Stimulated activated naive CD4-positive, alpha-beta T cell treated with Interleukin-2 at 50 U/mL for 16 hours (primary cell): ENCODE measurements at places on chromosomes 5 and 9.

DNA sequence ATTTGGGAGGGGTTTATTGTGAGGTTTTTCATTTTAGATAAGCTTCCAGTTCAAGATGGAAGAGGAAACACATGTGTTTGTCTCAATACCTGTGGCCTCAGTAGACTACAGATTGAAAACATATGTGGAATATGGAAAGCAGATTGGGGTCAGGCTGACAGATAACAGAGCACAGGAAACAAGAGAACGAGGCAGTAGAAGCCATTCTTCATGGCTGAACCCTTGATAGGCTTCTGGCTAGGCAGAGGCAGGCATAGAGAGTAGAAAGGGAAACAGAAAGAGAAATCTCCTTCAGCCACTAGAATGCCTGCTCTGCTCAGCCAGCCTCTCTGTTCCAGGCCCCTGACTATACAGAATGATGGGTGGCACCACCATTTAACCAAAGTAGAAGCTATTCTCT lies 152.5 kb downstream of the MUSK start:
- DNase-seq, result no peak

DNA sequence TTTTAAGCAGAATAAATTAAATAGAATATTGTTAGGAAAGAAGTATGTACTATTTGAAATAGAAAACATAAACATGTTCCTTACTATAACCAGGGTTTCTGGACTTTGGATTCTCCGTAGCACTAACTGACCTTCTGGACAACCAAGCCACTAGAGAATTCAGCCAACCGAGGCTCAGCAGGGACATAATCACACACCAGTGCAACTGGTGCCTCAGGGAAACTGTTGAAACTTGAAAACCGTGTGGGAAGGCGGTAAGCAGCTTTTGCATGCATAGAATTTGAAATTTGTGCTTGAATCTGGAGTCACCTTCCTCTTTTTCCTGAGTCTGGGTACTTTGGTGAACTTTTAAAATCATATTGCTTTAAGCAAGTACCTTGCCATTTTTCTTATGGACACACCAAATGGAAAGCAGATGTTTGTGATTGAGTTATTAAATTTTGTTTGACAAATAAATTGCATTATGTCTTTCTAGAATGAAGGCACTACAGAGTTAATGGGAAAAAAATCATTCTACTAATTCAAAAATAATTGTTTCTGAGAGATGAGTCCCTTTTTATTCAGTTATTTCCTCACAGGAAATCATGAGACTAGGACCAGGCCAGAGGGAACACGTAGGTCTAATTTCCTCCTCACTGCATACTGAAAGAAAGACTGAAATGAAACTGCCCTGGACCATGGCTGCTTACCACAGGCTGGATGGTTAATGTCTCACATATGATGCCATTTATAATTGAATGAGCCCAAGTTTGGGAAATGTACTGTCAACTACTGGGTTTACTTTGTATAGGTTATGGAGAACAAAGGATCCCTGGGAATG lies 20.6 kb upstream of the SCAMP1 start:
- DNase-seq, result no peak

- DNase-seq, result no peak
Observed at GRCh38 chr9:123814496-123814895, 115.4 kb downstream of the DENND1A start.

DNA sequence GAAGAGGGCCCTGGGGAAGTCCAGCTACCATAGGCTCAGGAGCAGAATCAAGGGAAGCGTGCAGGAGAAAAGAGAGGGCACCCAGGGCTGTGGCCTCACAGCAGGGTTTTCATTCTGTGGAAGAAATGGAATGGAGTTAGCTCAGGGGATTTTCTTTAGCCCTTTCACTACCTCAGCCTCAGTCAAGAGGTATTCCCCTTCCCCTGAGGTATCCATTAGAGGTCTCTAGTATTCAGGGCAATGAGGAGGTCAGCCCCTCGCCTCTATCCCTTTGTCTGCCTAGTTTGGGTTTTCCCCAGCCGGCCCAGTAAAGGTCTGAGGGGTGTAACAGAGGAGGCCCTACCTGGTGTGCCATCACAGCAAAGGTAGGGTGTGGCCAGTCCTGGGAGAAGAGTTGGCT lies 21.5 kb downstream of the GFRA3 start:
- DNase-seq, result no peak

DNA sequence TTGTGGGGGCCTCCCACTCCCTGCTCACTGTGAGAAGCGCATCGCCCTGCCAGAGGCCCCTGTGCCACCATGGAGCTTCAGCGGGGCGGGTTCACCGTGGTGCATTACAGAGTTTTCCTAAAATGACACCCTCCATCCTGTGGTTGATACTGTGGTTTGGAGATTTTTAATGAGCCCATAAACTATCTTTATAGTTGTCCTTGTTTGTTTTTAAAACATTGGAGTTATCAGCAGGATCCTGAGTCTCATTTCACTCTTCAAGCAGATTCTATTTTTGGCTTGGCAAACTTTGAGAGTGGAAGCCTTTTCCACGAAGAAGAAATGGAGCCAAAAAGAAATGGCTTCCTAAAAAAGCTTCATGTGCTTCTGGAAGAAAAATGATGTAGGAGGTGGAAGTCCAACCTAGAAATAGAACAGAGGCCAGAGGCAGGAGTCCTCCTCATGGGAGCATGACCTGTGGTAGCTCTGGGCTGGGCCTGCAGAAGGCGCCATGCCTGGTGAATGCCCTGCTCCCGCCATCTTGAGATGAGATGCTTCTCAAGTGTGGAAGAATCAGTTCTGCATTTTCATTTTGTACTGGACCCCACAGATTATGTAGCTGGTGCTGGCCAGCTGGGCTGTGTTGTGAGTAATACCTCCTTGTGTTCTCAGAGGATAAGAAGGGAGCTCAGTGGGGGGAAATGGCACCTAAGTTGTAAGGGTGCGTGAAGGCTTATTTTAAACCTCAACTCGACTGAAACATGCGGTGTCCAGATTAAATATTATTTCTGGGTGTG lies 79.0 kb upstream of the RAI14 start:
- no peak for DNase-seq

GRCh38 chr5:148063861-148064260 lies at the start of gene SPINK5:
Gene SPINK5 (plus strand): TSS chr5:148063980. CDS start chr5:148064045, 65 bp downstream.
- no peak for DNase-seq

GRCh38 chr9:21710548-21711191 lies 91.8 kb upstream of the MTAP start:
- DNase-seq, result no peak

- no peak for DNase-seq
Observed at GRCh38 chr5:116153687-116154174, 68.9 kb downstream of the COMMD10 start.

- no peak for DNase-seq
Observed at GRCh38 chr9:73753171-73753570, 601.5 kb downstream of the ANXA1 start.

DNA sequence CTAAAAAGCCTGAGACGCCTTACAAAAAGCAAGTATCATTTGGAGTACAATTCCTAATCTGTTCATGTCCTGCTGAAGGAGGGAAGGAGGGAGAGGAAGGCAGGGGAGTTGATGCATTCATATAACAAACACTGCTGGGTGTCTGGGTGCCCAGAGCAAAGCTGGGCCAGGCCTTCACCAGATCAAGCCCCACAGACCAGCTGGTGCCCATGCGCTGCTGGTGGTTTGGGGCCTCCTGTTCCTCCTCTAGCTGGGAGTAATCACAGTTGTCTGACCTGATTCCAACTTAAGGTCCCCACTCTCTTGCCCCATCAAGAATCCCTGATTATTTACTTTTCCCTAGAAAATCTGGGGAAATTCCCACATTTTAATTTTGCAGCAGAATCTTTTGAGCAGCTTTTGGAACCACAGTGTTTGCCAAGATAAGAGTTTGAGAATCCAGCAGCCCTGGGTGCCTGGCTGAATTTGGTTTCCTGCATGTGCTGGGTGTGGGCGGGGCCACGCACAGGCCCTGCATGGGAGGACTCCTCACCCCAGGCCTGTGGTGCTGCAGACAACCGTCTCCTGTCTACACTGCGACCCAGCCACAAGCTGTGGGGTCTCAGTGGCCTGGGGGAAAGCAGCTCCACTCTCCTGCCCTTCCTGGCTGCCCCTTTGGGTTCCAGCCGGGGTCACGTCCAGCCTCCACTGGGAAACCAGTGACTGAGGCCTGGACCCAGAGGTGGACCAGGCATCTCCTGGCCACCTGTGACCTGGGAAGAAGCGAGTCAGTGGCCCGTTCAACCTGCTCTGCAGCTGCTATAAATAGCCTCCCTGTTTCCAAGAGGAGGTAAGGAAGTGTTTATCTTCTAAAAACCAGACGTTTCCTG lies 47.5 kb downstream of the NEURL1B start:
- peak; percentile 13 for DNase-seq

GRCh38 chr5:173703466-173703865 lies 87.0 kb upstream of the BOD1 start:
- DNase-seq, result no peak

DNA sequence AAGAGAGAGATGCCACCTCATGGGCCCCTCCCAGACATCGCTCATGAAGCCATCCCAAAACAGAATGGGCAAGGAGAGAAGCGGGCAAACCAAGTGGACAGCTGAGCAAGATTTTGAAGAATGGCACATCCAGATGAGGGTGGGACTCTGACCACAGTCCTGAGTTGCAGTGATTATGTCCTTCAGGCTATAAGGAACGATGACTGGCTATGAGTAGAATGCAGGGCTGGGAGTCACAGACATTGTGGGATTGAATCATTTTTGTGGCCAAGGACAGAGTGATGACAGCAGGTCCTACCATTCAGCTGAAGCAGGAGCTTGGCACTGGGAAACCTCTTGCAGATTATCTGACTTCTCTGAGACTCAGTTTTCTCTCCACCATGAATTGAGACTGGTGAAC lies 245.7 kb upstream of the SLC30A5 start:
- DNase-seq, result no peak

- no peak for DNase-seq
Observed at GRCh38 chr5:71533142-71533541, 54.0 kb upstream of the MCCC2 start.

GRCh38 chr5:125455041-125455440 lies 708.6 kb upstream of the ZNF608 start:
- no peak for DNase-seq

DNA sequence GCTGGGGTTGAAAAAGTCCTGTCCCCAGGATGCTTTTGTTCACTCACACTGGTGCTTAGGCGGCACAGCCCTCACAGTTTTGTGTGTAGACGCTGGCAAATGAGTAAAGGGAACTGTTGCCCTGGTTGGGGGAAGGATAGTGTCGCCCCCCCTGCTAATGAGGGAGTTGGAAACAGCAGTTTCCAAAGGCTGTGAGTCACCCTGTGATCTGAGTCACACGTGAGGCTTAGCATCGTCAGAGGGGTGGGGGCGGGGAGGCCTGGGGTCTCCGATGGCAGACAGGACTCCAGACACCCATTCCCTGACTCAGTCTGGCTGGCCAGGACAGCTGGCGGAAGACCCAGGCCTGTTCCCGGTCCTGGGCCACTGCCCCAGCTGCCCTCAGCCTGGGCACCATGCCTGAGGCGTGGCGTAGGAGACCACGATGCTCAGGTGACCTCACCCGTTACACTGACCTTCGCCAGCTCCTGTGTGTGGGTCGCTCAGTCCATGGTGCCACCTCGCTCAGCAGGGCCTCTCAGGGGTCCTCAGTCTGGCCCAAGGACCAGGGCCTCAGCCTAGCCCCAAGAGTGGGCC lies 2.9 kb downstream of the DNAJB5 start:
- DNase-seq, result peak; percentile 76

GRCh38 chr9:82331079-82331478 lies 342.5 kb downstream of the SPATA31D1 start:
- no peak for DNase-seq

DNA sequence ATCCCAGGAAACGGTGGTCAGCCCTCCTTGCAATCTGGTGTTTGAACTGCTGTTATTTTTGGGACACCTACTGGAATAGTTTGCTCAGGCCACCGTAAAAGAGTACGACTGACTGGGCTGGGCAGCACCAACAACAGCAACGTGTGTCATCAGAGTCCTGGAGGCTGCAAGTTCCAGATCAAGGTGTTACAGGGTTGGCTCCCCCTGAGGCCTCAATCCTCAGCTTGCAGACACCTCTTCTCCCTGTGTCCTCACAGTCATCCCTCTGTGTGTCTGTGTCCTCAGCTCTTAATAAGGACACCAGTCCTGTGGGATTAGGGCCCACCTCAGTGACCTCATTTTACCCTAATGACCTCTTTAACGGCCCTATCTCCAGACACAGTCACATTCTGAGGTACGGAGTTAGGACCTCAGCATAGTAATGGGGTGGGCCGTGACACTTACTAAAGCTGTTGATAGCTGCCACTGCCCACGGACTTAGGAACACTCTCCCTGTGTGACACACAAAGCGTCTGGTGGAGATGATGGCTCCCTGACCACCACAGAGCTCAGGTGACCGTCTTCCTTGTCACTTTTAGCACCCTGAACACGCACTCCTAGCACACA lies 16.8 kb downstream of the GLT6D1 start:
- no peak for DNase-seq

DNA sequence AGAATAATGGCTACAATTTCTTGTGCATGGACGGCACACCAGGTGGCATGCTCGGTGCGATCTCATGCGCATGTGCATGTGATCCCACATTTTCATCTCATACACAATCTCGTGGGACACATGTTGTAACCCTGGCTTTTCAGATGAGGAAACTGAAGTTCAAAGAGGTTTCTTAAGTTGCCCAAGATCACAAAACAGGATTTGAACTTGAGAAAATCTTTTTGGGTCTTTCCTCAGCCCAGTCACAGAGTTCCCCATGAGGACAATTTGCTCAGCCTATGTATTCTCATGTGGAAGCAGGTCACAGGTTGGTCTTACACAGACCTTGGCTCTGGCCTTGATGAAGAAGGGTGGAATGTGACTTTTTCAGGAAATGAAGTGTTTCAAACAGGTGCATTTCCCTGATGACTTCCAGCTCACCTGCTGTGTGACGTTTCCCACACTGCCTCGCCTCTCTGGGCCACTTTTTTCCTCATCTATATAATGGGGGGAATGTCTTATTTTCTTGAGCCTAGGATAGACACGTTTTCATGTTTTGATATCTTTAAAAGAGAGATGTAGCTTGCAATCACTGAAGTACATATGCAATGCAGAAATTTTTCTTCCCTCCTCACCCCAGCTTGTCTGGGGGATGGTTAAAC lies 7.1 kb upstream of the ORM1 start:
- DNase-seq, result no peak

- no peak for DNase-seq
Observed at GRCh38 chr9:103304797-103305196, 309.7 kb downstream of the CYLC2 start.

DNA sequence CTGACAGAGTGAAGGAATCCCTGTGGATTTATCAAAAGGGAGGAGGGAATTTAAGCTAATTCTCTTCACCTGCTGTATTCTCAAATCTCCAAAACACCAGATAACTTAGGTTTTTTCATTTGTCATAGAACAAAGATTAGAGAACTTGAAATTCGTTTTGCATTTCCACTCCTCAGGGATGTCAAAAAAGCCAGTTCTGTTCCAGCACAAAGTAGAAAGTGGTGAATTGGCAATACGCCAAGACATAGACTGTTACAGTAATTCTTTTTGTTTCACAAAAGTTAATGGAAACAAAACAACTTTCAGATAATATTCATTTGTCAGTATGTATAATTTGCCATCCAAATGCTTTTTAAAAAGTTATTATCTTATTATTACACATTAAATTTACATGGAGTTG lies 15.0 kb downstream of the S1PR3 start:
- DNase-seq, result no peak

- DNase-seq, result no peak
Observed at GRCh38 chr5:54703565-54704255, 186.2 kb downstream of the SNX18 start.
